ENCODE measurements at places on chromosomes 7 and 10. TPM values are rescaled to one million over a fixed set of nuclear protein-coding genes. Genes with fewer than 3 reads are reported as not detected.
A peak's percentile ranks its signal among the peaks of the same experiment; 100 is the strongest.

DNA sequence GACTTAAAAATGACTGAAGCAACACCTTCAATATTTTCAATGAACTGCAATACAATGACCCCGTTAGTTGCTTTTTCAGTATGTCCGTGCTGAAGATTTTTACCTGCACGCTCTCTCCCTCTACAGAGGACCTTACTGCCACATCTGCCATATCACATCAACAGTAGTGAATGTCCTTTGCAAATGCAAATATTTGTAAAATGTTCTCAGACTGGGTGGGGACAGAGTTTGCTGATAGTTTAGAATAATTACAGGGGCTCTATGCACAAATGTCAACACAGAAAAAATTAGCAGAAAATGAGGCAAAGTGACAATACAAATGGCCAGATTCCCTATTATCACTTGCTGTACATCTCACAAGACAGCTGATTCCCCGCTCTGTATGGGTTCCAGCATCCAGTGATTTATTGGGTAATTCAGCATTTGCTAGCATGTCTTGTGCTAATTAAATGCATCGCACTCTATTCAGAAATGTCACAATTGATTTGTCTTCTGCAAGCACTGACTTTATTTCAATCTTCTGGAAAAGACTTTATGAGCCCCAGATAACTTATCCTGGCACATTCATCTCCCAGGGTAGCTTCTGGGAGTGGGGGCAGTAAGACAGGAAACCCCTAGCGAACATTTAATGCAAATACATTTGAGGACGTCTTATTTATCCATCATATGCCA, 69.1 kb upstream of the PTER start:
- no peak for DNase-seq

- no peak for DNase-seq
These were observed 3.7 kb downstream of the TRIM56 start for GRCh38 chr7:101088858-101089529.

DNA sequence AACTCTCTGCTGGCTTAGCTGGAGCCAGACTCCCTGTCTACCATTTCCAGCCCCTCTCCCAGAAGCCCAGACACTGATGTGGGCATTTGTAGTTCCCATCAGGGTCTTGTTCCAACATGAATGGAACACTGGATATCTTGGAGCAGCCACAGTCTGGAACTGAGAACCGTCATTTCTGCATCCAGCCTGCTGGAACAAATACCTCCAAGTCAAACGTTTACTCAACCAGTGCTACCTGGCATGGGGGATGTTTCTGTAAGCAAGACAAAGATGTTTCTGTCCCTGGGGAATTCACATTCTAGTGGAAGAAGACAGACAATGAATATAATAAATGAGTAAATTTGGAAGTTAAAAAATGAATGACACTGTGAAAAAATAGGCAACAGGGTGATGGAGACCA, 70.8 kb upstream of the ZNF438 start:
- DNase-seq: no peak

GRCh38 chr7:96126382-96126781, 195.5 kb downstream of the SLC25A13 start:
- no peak for DNase-seq

- no peak for DNase-seq
These were observed 200.3 kb downstream of the TEX36 start for GRCh38 chr10:125482637-125483036.

GRCh38 chr10:35043796-35044344, 46.3 kb downstream of the CUL2 start:
- no peak for DNase-seq

DNA sequence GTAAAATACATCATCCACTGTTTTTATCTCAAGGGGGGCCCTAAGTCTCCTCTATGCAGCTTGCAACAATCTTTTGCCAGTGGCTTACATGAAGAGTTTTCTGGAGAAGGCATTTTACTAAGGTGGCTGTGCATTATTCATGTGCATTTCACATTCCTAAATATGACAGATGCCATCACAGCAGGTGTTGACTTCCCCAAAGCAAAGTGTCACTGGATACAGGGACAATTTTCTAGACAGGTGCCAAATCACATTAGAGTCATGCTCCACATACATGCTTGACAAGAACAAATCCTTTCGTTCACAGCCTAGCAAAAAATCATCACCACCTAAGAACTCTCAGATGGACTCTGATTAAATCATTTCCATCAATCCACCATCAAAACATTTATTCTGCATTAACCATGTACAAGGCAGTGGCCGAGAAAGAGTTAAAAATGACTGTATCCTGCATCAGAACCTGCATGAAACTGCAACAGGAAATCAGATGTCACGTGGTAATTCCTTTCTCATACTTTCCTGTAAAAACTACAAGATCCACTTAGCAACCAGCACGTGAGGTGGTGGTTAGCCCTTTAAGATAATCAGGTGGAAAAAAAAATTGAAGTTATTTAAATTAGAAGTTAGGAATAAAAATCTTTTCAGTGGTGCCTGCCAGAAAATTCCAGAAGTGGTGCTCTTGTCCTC, 88.2 kb upstream of the AFAP1L2 start:
- DNase-seq: no peak

DNA sequence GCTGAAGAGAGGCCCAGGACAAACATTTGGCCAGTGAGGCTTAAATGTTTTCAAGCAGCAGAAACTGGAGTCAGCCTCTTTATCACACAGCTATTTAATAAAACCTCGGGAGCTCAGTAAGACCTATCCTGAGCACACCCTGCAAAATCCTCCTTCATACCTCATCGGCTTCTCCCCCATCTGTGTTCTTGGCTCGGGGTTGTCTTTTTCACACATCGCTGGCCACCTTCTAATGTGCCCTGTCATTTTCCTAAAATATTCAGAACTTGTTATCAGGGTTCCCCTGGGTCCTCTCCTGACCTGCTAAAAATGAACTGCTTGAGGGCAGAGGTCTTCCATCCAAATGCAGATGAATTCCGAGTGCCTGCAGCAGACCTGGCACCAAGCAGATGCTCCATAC, 310.3 kb upstream of the AKR1E2 start:
- DNase-seq: no peak

DNA sequence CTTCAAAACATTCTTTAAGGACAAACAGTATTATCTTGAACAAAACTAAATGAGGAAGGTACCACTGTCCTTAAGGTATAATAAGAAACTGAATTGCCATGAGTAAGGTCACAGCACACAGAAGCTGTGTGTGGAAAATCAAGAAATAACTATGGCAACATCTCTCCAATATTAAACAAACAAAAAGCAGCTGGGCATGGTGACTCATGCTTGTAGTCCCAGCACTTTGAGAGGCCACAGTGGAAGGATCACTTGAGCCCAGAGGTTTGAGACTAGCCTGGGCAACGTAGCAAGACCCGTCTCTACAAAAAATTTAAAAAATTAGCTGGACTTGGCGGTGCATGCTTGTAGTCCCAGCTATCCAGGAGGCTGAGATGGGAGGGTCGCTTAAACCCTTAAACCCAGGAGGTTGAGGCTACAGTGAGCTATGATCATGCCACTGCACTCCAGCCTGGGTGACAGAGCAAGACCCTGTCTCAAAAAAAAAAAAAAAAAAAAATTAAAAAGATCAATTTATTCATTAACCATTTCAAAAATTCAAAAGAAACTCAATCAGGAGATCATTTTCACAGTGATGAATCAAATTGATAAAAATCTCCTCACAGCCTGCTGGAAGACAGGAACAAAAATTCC, 195.4 kb downstream of the SKIDA1 start:
- DNase-seq: no peak

GRCh38 chr10:2047679-2048078, 310.4 kb upstream of the ADARB2 start:
- no peak for DNase-seq

GRCh38 chr10:71643904-71644303, 75.7 kb downstream of the C10orf105 start:
- DNase-seq: no peak

GRCh38 chr7:37908221-37908788, 8.3 kb downstream of the SFRP4 start:
- no peak for DNase-seq

DNA sequence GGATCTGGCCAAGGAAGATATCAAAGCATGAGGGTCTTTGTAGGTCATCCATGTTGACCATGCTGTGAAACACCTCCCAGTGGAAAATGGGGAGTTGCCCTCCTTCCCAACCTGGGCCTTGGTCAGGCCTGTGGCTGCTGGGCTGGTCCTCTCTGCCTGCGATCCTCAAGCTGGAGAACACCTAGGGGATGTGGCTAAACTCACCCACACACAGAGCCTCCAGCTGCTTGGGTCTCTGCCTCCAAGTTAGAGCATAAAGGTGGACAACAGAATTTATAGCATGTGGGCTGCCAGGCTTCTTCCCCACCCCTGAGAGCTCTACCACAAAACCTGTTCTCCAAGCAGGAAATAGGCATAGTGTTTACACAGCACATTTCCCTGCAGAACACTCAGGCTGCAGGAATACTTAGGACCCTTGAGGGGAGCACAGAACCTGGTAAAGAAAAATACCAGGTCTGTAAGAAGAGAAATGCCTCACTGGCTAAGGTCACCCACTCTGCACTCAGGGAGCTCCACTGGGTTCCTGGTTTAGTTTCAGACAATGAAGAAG, at the start of gene SFTPA2:
Gene SFTPA2 (minus strand): TSS at position 248 of the 550 bp plus-strand sequence. CDS start 924 bp downstream, outside the sequence.
- no peak for DNase-seq

GRCh38 chr7:151405056-151405455, 4.8 kb downstream of the WDR86 start:
- no peak for DNase-seq

DNA sequence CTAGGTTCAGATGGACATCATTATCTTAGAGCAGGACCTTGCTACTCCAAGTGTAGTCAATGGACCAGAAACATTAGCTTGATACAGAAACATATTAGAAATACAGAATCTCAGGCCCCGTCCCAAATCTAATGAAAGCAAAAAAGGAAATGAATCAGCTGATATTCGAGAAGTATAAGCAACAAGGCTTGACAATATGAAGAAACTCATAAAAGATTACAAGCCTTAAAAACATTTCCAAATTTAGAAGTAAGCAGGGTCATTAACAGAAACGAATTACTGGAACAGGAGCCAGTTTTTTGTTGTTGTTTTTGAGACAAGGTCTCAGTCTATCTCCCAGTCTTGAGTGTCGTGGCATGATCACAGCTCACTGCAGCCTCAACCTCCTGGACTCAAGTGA, 40.5 kb upstream of the GSAP start:
- no peak for DNase-seq

DNA sequence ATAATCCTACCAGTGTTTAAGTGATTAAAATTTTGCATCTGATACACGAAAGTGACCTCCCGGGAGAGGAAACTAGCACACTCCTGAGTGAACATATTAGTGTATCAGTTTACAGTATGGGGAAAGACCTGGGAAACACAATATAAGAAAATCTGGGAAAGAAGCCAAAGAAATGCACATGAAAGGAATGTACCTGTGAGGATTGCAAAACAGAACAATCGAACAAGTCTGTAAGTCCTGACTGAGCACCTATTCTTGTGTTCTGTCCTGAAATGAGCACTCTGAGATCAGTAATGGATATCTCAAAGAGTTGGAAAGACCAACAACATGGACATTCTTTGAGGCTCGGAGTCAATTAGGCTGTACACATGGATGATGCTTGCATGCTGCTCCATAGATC, 554.7 kb downstream of the SORCS3 start:
- no peak for DNase-seq

DNA sequence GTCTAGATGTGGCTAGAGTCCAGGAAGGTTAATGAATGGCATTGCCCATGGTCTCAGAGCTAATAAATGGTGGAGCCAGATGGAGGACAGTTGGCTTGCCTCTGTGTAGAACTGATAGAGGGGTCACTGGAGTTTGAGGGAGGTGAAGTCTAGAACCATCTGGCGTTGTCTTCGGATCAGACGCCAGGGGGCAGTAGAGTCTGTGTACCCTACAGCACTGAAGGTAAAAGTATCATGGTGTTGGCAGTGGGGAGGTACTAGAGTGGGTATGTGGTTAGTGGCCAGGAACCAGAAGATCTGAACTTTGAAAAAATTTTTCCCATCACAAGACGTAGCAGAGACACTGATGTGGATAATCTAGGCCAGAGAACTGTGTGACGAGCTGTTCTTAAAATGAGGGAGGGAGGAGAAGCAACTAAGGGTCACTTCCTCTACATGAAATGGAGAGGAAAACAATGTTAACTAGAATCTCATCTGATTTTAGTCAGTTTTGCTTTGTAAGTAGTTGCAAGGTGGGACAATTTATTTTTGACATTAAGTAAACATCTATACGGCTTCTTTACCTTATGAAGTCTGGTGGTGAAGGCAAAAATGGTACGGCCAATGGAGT, 227.9 kb upstream of the PRSS58 start:
- DNase-seq: no peak

DNA sequence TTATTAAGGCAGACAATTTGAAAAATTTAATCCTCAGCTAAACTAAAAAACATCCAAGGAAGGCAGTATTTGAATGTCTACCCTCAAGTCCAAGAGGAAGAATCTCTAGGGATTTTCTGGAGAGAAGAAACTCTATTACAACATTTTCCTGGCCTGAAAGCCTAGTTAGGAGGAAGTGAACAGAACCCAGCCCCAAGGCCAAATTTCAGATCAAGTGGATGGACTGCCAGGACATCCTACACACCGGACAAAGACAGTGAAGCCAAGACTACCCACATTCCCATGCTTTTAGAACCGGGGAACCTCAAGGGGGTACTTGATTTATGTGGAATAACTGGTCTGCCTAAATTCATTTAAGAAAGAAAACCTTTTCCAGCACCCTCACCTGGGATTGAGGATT, 108.9 kb upstream of the MEOX2 start:
- DNase-seq: peak; percentile 72

GRCh38 chr10:12504628-12505027, 155.3 kb downstream of the CAMK1D start:
- DNase-seq: no peak

- DNase-seq: no peak
These were observed 9.7 kb downstream of the EXOC6 start for GRCh38 chr10:92857904-92858514.

DNA sequence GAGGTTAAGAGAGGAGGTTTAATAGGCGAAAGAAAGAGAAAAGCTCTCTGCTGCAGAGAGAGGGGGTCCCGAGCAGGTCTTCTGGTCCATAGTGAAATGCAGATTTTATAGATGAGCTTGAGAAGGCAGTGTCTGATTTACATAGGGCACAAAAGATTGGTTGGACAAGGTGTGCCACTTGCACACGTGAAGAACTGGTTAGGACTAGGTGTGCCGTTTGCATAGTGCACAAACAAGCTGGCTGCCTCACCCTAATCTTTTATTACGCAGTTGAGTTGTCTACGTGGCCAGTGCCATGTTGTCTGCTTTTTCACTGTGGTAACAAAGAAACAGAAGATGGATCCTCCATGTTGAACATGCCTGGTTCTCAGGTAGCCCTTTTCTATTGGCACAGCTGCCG, 82.6 kb downstream of the AMPH start:
- no peak for DNase-seq

- no peak for DNase-seq
These were observed 244.0 kb upstream of the ZWINT start for GRCh38 chr10:56605051-56605450.

GRCh38 chr7:129688503-129689222, 77.1 kb downstream of the NRF1 start:
- no peak for DNase-seq

The STOX1 gene
- polyA plus RNA-seq: 2.3 TPM

The GIMAP1 gene
- 2.9 TPM for polyA plus RNA-seq

The TMEM236 gene
- 0.49 TPM for polyA plus RNA-seq

The CACUL1 gene
- 25.7 TPM for polyA plus RNA-seq

The GPR26 gene
- not detected for polyA plus RNA-seq

The PRSS37 gene
- polyA plus RNA-seq: 0.28 TPM

The ZMIZ1 gene
- polyA plus RNA-seq: 44.4 TPM

The CYP2W1 gene
- 1.7 TPM for polyA plus RNA-seq

The CALHM1 gene
- 0.06 TPM for polyA plus RNA-seq

The ABCC2 gene
- polyA plus RNA-seq: 0.75 TPM

The VPS50 gene
- 17.1 TPM for polyA plus RNA-seq

The GTF2I gene
- polyA plus RNA-seq: 175 TPM

The AP5Z1 gene
- 20.0 TPM for polyA plus RNA-seq

The PIK3AP1 gene
- 3.2 TPM for polyA plus RNA-seq

All from hindlimb muscle (tissue), 1 donor.